IPS DF 19.7 (cell line): ENCODE measurements at places on chromosomes 5 and 9.
A peak's percentile ranks its signal among the peaks of the same experiment; 100 is the strongest.

GRCh38 chr9:137028263-137029057 lies 423 bp upstream of the ABCA2 start:
- DNase-seq, result no peak

- no peak for DNase-seq
Observed at GRCh38 chr9:125931211-125931610, 184.0 kb downstream of the PBX3 start.

- DNase-seq, result no peak
Observed at GRCh38 chr5:176810081-176810597, at the start of gene UNC5A. TSS of gene UNC5A (plus strand) at chr5:176810559. CDS start at chr5:176810751, 192 bp downstream.

DNA sequence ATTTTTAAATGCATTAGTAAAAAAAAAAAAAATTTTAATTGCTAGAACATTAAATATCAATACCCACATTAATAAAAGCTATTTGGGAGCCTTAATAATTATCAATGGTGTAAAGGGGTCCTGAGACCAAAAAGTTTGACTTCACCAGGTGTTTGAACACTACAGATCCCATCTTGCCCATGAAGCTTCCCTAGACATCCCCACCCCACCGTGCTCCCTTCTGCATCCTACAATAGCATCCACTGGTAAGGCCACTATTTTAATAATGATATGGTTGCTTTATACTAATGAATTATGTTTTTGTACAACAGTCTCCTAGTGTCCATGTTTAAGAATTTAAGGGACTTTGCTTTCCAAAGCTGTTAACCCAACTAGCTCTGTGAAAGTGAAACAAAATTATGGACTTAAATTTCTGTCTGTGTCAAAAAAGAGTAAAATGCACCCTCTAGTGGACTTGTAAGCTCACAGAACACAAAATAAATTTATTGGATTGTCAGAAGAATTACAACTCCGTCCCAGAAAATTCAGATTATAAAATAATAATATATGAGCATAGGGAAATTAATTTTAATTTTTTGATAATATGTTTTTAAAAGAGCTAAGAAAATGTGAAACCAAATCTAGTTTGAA lies 76.0 kb downstream of the ARL15 start:
- DNase-seq, result no peak

DNA sequence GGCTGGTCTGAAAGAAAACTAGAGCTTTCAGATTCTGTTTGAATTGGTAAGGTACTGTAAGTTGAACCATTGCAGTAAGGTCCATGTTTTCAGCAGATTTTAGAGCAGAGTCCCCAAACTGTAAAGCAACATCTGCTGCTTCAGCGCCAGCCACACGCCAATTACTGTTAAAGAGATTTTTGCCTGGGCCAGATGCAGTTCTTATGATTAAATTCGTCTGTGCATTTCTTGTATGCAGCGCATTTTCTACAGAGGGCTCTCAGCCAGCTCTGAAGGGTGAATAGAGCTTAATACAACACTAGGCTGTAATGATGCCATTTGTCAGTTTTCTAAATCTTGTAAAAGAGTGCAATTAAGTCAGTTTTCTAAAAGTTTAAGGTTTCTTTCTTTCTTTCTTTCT lies 246.3 kb downstream of the COX7C start:
- DNase-seq, result no peak

DNA sequence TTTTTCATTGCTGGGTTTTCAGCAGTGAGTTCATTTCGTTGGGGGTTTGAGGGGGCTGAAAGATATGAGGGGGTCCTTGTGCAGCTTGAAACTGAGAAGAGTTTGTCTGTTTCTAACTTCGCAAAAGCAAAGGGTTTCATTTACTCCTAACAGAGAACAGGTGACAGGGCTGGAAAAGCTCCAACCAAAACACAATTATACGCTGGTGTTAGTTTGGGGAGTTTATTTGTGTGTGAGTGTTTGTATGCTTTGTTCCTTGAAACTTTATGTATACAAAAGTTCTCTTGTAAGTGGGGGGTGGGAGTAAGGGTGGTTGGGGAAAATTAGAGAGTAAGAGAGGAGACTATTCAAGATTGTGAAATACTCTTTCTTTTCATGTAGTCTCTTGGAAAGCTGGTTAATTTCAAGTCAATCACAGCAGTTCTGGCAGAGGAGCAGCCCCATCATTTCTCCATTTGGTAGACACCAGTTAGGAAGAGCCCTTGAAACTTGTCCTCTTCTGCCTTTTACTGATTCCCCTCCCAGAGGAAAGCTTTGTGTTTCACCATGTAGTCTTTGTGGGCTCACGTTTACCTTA lies 881 bp downstream of the TNFAIP8 start:
- no peak for DNase-seq

DNA sequence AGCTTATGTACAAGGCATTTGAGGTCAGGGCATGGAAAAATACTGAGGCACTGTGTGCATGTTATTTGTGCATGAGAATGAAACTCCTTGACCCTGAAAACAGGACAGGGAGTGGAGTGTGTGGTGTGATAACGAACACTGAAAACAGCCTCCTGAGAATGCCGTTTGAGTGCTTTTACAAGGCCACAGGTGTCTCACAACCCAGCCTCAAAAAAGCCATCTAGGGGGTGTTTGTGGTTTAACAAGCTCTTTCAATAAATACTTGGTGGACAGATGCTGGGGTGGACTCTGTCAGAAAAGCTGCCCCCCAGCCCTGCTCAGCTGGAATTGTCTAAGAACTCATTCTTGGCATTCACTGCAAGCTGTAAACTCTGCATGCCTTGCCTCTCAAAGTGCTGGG lies 94.0 kb upstream of the SLC25A48 start:
- no peak for DNase-seq

GRCh38 chr9:81885602-81886001 lies 42.6 kb upstream of the SPATA31D4 start:
- DNase-seq, result no peak

DNA sequence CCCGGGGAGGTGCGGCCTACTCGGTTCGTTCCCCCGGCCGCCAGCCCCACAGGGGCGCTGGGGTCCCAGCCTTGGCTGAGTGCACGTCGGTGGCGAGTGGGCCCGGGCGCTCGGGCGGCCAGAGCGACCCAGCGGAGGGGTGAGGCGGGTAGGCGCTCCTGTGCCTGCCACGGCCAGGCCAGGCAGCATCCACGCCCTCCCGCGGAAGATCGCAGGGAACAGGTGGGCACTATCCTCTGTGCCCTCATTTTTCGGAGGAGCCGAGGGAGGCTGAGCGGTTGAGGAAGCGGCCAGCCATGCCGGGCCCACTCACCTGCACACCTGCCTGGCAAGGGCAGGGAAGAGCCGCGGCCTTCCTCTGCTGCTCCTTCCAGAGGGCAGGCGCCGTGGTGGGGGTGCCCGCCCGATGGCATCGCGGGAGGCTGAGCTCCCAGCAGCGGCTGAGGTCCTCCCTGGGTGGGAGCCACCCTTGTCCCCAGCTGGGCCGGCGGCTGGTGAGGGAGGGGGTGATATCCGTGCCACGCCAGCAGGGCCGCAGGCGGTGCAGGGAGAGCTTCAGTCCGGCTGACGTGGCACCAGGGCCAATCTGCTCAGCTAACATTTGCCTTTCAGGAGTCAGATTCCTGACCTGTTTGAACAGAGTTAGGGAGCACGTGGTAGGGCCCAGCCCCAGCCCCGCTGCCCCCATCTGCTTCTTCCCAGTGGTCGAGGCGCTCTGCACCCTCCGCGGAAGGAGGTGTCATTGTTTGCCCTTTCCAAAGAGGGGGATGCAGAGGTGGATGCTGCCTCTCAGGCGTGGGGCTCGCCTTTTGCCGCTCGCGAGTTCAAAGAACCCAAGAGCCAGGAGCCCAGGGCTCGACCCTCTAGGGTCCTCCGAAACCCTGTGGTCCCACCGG lies 1.6 kb upstream of the SEC16A start:
- DNase-seq, result no peak

DNA sequence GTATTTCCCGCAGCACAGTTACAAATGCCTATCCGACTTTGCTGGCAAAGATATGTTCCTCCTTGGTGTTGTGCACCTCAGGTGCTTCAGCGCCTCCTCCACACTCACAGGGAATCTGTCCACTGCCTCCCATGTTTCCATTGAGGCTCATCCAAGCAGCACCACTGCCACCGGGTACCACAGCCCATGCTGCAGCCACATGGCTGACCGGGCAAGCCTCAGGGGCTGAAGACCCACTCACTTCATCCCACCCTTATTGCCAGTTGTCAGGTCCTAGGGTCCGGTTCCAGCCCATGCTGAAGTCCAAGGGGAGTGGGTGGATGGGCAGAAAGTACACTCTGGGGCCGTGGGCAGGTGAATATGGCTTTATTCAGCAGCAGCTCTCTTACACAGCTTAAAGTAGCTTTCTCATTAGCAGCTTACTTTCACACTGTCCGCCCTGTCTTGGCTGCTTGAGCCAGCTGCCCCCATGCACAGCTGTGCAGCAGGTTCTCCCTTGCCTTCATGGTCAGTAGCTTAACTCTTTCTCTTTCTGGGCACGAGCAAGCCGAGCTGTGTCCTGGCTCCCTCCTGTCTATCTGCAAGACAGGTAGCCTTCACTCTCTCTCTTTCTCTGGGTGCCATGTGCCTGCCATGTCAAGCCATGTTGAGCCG lies 1052.3 kb downstream of the PTPRD start:
- DNase-seq, result no peak

DNA sequence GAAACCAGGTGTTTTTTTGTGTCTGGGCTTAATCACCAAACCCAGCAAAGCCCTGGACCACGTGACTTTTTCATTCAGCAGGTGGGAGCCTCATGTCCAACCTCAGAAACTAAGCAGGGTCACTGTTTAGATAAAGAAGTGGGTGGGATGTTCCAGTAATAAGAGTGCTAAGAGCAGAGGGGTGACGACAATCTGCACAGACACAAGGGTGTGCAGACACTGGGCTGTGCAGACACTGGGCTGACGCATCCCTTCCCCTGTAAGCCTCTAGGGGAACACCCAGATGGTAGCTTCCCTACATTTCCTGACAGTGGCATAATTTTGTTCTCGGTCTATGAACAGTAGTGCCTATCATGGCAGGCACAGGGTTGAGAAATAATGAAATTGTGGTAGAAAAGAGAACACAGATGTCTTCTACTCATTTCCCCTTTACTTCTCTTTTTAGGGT lies 85.1 kb downstream of the SAXO1 start:
- DNase-seq, result no peak

DNA sequence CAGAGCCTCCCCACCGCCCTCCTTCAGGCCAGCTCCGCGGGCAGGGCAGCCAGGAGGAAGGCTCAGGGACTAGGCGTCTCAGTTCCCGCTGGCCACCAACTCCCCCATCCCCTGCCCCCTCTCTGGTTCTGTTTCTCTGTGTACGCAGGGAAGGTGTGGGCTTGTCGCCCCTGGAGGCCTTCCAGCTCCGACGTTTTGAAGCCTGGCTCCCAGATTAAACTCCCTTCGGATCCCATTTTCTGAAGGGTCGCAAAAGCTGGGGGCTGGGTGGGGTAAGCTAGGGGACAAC lies 346 bp downstream of the ATOX1 start:
- no peak for DNase-seq

DNA sequence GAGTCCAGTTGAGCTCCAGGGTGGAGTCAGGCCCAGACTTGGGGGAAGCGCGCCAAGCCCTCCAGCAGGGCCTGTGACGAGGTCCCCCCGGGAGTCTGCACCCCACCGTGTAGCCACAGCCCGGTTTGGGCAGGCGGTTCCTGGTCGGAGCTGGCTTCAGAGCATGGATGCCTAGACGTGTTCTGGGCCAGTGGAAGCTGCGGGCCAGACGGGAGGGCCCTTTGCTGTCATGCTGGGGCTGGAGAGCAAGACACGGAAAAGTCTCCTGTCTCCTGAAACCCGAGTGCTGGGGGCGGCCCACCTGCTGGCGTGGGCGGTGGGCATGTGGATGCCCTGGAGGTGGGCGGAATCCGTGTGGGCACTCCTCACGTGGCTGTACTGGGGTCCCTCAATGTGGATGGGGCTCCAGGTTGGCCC lies 1.9 kb downstream of the GPSM1 start:
- DNase-seq, result no peak

DNA sequence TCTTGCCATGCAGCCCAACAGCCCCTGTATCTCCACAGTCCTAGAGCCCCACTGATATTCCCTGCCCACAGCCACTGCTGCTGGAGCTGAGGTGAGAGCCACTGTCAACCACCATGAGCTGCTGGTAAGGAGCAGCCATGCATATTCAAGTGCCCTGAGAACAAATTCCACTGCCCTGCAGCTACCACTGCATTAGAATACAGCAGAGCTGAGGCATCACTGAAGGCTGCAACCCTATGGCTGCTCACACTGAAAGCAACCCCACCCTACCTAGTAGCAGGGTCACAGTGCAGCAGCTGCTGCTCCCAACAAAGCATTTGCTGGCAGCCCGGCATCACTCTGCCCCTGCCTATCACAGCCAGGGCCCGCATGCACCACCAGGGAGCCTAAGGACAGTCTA lies 68.6 kb downstream of the SKIC3 start:
- DNase-seq, result no peak

DNA sequence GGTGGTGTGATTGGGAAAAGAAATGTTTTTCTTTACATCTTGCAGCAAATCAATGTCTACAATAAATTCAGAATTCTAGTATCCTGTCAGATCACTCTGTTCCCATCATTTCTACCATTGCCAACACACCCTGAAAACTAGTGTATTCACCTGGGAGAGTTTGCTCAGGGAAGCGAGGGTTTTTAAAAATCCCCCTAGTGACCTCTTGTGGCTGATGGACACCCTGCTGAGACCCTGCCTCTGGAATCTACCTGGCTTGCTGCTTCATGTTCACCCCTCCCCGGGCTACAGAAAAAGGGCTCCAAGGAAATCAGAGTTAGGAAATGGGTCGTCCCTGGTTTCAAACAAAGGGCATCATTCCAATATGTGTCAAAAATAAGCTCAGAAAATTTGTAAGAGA lies 21.4 kb upstream of the ALDOB start:
- peak; percentile 25 for DNase-seq

GRCh38 chr5:117805058-117805457 lies 1183.3 kb downstream of the DTWD2 start:
- DNase-seq, result no peak

GRCh38 chr5:92372766-92373165 lies 989.6 kb upstream of the ARRDC3 start:
- no peak for DNase-seq

- DNase-seq, result no peak
Observed at GRCh38 chr5:122699201-122699600, 75.7 kb upstream of the SNX2 start.

DNA sequence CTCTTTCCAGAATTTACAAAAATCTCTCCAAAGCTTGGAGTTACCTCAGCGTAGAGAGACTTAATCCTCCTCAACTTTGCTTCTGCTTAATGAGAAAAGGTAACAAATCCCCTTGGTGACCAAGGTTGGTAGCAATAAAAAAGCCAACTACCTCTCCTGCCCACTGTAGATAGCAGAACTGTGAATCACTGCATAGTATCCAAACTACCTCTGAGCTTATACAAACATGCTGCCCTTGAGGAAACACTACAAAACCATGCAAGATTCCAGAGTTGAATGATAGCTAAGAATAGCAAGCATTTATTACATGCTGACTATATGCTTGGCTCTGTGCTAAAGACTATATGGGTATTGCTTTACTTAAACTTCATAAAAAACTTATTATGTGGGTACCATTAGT lies 2.8 kb upstream of the ADAMTS12 start:
- DNase-seq, result no peak

- DNase-seq, result no peak
Observed at GRCh38 chr5:82298668-82299067, 20.5 kb upstream of the RPS23 start.

GRCh38 chr9:95979446-95979845 lies 104.0 kb downstream of the ERCC6L2 start:
- DNase-seq, result no peak

GRCh38 chr9:16192403-16193017 lies 639.7 kb downstream of the CCDC171 start:
- DNase-seq, result no peak
